Panc1 (cell line): ENCODE measurements at places on chromosomes 3 and 15.
A peak's percentile ranks its signal among the peaks of the same experiment; 100 is the strongest.

DNA sequence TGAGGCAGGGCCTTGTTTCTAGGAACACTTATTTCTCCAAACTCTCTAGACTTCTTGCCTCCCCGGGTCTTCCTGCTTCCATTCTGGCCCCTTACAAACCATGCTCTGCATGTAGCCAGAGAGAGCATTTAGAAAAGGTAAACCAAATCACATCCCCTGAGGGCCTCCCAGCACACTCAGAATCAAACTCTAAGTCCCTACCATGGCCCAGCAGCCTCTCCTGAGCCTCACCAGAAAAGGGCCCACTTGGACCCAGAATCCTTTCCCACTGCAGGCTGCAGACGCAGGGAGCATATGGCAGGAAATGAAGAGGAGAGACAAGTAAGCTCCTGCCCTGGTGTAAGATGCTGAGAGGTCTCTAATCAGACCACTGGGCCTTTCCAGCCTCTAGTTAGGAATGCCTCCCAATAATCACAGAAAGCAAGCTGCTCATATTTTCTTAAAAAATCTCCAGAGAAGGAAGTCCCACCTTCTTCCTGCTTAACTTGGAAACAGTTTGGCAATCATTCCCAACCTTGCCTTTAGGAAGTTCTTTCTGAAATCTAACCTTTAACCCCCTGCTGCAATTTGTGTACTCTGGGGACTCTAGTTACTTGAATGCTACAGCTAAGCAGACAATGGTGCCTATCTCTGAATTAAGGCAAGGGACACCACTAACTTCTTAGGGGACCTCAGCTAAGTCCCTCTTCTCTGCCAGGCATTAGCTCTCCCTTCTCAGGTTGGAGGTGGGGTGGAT is 4.2 kb downstream of the AMOTL2 start:
- no peak for DNase-seq

- DNase-seq = peak; percentile 8
Observed at GRCh38 chr3:8301977-8302735, 199.5 kb upstream of the LMCD1 start.

DNA sequence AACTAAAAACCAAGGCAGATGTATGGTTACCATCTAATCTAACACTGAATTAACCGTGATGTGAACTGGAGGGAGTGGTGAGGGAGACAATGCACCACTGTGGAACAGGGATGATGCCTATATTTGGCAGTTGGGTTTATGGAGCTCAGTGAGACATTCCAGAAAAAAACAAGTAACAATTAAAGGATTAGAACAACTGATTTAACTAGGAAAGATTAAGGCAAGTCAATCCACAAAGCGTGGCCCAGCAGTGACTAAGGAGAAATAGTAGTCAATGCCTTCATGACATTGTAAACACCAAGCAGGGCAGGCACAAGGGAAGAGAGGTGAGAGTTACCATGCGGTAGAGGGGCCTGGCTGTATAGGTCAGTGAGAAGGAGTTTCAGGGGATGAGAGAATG is 38.1 kb downstream of the CHAC1 start:
- DNase-seq = no peak

DNA sequence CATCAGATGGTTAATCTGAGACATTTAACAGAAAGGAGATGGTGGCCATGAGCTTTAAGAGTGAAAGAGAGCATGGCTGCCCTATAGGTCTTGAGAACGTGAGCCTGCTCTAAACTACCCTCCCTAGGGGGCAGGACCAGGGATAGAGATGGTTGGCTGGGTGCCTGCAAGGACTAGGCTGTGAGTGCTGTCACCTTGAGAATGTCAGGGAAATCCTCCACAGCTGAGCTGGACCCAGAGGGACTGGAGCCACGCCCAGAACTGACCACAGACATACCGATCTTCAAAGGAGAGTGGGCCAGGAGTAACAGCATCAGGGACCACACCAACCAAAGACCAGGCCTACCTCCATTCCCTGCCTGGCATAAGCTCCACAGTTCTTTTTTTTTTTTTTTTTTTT is 53.6 kb upstream of the UBE2E1 start:
- DNase-seq = no peak

DNA sequence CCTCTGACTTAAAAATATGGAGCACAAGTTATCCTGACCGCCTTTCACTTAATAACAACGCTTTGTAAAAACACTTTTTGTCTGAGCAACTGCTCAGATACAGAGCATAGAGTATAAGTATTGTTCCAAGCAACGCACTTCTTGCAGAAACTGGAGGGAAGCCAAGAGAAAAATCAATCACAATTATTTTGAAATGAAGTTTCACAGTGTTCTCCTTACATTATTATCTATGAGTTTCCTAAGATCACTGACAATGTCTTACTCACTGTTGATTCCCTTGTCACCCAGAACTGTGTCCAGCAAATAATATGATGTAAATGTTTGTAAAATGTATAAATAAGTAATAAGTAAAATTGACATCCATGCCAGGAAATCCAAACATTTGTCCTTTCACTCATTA is 184.6 kb upstream of the GPR149 start:
- no peak for DNase-seq

DNA sequence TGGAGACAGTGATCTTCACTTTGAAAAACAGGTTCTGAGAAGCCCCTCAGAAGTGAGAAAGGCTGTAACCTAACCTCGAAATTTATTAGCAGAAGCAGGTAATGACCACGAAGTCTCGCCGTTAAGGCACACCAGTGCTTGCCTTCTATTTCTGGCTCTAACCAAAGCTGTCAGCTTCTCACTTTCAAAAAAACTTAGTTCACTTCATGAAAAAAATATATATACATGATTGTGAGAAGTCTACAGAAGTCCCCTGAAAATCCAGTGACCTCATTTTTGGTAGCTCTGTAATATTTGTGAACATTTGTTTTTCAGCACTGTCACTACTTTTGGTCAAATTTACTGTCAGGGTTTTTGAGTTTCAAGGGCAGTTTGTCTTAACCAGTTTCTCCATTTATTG is 19.1 kb upstream of the AKAP13 start:
- no peak for DNase-seq

DNA sequence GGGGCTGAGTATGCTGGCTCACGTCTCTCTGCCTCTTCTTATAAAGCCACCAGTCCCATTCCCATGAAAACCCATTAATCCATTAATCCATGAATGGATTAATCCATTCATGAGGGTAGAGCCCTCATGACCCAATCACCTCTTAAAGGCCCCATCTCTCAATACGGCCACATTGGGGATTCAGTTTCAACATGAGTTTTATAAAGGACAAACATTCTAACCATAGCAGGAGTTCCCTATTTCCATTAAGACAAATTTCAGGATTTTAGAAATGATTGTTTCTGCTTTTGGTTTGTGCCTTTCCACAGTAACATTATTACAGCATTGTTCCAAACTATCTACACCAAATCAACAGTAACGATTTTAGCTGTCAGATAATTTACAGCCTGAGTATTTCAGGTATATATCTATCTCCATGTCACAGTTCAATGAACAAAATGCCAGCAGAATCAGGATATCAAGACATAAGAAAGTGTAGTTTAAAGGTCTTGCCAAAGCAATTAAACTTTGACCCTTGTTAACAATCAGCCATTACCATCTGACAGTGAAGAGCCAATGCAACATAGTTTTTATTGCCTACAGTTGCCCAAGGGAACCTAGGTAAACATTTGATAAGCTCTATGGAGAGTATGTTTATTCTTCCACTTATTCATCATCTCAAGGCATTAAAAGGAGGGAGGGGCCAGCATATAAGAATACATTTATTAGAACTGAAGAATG is 3.8 kb downstream of the TSPAN3 start:
- DNase-seq = no peak

- no peak for DNase-seq
Observed at GRCh38 chr3:123733341-123733740, 148.5 kb upstream of the HACD2 start.

DNA sequence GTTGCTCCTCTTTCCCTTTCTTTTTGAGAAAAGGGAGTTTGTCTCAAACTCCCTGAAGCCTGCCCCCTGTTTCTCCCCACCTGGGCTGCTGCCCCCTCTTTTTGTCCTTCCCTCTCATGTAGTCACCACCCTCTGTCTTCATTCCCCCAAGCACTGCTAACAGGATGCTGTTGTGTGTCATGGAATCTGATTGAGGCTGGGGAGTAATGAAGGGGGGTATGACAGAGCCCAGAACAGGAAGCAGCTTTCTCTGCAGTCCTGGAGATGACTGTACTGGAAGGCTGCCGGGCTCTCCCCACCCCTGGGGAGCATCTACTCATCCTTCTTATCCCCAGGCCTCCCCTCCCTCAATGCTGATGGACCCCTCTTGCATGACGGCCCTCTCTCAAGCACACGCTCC is 181.6 kb downstream of the ABHD5 start:
- DNase-seq = no peak

DNA sequence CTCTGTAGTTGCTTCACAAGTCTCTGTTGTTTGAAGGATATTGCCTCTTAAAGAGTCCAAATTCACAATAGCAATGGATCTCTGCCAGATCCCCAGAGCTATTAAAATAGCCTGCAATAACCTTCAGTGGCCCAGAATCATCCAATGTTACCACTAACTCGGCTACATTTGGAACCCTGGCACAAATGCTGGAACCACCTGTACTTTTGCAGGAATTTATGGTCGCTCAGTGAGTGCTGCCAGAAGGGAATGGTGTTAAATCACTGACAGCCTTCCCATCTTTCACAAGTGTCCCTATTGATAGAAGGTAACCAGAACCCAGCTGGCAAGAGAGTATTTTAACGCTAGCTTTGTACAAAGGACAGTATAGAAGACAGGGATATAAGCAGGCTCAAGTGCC is 298.8 kb upstream of the PLSCR5 start:
- DNase-seq = no peak

DNA sequence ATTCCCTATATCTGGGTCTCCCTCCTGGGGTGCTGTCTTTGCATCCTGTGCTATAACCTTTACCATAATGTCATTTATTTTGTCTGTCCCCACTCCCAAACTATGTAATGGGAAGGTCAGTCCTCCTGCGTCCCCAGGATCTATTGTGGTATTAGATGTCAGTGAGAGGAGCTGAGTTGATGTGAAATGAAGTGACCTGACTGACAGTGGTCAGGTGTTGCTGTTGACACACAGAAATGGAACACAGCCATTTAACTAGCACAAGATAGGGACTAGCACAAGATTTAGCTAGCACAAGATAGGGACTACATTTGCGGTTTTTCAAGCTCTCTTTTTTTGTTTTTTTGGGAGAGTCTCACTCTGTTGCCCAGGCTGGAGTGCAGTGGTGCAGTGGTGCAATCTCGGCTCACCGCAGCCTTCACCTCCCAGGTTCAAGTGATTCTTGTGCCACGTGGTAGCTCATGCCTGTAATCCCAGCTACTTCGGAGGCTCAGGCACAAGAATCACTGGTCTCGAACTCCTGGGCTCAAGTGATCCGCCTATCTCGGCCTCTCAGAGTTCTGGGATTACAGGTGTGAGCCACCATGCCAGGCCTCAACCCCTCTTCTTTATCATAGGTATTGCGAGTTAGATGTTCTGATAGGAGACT is 5.2 kb downstream of the NGRN start:
- DNase-seq = no peak

GRCh38 chr15:58465866-58466517 is 34.2 kb downstream of the LIPC start:
- no peak for DNase-seq

GRCh38 chr15:69559440-69560190 is 107.0 kb downstream of the RPLP1 start:
- no peak for DNase-seq

DNA sequence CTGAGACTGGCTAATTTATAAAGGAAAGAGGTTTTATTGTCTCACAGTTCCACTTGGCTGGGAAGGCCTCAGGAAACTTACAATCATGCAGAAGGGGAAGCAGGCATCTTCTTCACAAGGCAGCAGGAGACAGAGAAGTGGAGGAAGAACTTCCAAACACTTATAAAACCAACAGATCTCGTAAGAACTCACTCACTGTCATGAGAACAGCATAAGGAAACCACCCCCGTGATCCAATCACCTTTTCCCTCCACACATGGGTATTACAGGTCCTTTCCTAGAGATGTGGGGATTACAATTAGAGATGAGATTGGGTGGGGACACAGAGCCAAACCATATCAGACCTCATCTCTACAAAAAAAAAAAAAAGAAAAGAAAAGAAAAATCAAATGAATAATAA is 25.7 kb downstream of the CGGBP1 start:
- DNase-seq = no peak
